Activated CD8-positive, alpha-beta memory T cell treated with anti-CD3 and anti-CD28 coated beads for 4 hours (primary cell): ENCODE measurements at places on chromosomes 3 and 15.

GRCh38 chr3:151553888-151554287 lies 93.0 kb upstream of the IGSF10 start:
- DNase-seq, result no peak

GRCh38 chr15:40047415-40048210 lies 8.6 kb upstream of the SRP14 start:
- no peak for DNase-seq

- DNase-seq, result no peak
Observed at GRCh38 chr15:46677491-46677890, 1039.8 kb upstream of the SEMA6D start.

- DNase-seq, result no peak
Observed at GRCh38 chr3:123305192-123305591, 103.4 kb downstream of the SEC22A start.

GRCh38 chr3:177596248-177596815 lies 399.1 kb upstream of the TBL1XR1 start:
- no peak for DNase-seq

- no peak for DNase-seq
Observed at GRCh38 chr3:148202386-148202785, 495.3 kb upstream of the AGTR1 start.

DNA sequence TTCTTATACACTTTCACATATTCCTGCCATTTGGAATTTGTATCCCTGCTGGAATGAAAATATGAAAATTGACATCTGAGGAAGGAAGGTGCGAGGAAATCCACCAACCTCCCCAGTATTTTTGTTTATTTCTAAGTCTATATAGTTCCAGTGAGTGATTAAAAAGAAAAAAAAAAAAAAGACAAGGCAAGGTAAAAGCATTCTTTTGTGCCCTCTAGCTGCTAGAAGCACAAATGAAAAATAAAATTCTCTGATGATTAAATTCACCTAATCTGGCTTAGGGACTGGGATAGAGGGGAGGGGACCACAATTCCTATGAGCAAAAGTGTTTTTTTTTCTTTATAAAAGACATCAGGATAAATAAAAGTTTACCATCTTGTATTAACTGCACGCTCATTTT lies 370.9 kb downstream of the NR2F2 start:
- no peak for DNase-seq

DNA sequence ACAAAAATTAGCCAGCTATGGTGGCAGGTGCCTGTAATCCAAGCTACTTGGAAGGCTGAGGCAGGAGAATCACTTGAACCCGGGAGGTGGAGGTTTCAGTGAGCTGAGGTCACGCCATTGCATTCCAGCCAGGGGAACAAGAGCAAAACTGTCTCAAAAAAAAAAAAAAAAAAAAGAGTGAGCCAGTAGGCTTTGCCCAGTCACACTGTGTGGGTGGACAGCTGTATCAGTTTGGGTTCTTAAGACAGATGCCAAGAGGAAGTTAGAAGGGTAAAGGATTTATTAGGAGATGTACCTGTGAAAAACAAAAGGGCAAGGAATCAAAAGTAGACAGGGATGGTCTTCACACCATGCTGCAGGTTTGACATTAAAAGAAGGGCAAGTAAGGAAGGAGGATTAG lies 86.1 kb upstream of the CGNL1 start:
- no peak for DNase-seq

GRCh38 chr3:23402728-23403492 lies 199.8 kb downstream of the UBE2E2 start:
- no peak for DNase-seq

DNA sequence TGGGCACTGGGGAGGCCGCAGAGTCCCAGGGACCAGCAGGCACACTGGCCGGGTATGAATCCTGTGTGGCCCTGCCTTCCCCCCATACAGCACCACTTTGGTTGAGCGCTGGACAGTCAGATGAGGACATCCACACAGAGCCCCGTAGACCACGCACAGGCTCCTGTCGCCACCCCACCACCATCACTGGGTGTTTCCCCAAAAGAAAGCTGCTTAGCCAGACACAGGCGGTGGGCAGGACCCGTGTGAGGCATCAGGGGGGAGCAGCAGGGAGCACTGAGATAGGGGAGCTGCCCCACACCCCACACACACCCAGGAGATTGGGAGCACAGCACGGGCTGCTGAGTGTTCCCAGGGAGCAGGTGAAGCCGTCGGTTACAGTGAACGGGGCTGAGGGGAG lies 42.4 kb upstream of the SLC41A3 start:
- no peak for DNase-seq

GRCh38 chr15:77409259-77410156 lies 10.4 kb downstream of the PEAK1 start:
- no peak for DNase-seq

DNA sequence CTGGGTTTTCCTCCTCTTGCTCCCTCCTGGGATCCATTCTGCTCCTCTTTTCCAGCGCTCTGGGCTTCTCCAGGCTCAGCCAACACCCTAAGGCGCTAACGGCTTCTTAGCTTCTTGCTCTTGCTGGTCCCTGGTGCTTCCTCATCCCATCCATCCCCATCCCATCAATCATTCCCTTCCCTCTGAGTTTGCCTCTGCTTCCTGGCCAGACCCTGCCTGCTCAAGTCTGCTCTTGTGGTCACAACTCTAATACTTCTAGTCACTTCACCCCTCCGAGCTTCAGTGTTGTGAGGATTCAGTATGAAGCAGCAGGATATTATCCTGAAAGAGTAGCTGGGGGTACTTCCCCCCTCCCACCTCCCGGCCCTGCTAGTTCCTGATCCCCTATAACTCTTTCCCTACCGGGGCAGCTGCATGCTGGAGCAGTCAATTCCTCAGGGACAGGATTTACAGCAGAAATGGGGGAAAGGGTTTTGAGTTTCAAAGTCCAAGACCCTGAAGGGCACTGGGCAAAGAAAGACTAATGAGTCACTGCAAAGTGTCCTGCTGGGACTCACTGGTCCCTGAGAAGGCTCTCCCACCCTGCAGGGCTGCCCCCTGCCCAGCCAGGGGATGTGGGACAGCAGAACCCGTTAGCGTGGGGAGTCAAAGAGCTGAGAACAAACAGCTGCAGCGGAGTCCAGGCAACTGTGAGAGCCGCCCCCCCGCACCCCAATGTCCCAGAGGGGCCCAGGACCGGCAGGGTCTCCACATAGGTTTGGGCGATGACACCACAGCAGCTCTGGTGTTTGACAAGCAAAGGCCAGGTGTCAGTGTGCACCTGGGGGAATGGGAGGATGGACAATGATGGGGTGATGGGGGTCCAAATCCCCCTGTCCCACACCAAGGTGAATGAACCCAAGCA lies 2.3 kb upstream of the SYNM start:
- no peak for DNase-seq

DNA sequence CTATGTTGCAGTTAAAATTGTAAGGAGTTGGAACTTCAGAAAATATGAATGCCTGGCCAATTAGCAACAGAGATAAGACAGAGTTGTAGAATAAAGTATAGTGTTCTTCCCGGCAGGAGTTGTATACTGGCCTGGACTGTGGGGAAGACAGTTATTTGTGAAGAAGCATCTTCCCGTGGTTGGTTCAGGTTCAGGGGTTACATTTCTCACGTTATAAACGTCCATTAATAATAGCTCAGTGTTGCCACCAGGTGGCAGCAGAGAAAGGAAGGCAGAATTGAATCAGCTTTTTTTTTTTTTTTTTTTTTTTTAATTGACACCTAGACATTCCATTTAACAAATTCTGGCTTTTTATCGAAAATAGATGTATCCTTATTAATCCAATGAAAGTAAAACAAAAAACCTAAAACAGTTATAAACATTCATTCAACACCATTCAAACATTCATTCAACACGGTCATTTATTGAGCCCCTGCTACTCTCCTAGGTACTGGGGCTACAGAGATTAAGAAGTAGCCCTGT lies 66.4 kb upstream of the NR2E3 start:
- no peak for DNase-seq

DNA sequence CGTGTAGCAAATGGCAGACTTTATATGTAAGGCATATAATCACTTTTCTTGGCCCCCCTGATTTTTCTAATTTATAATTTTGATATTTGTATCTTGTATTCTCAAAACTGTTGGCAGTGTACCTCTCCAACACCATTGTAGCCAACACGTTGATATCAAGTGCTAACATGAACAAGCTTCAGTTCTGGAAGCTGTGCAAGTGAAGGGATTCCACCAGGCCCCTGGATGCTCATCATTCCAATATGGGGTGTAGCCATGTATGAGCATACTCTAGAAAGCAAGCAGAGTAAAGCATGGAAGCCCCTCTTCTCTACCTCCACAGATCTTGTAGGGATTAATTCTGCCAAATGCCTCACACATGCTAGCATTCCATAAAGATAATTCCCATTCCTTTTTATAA lies 211.3 kb downstream of the MYRIP start:
- DNase-seq, result no peak

GRCh38 chr15:91635641-91636040 lies 217.9 kb upstream of the SLCO3A1 start:
- DNase-seq, result no peak

DNA sequence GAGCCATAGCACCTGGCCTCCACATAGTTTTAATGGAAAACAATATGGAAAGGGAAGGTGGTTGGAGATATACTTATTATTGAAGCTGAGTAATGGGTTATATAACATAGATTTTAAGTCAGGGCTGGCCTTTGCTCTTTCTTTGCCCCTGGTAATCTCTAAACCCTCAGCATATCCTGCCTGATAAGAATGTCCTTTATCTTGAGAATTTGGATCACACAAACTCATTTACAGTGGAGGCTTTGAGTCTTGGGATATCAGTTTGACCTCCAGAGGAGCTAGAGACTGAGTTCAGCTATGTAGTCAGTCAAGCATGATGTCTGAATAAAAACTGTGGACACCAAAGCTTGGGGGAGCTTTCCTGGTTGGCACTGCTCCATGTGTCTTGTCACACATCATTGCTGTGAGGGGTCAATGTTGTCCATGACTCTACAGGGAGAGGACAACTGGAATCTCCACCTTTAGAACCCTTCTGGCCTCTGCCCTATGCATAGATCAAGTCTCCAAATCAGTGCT lies 9.0 kb upstream of the C3orf33 start:
- no peak for DNase-seq

- DNase-seq, result no peak
Observed at GRCh38 chr3:175433026-175433674, 574.0 kb downstream of the NAALADL2 start.

GRCh38 chr3:173395073-173395411 lies 2.5 kb upstream of the NLGN1 start:
- no peak for DNase-seq

DNA sequence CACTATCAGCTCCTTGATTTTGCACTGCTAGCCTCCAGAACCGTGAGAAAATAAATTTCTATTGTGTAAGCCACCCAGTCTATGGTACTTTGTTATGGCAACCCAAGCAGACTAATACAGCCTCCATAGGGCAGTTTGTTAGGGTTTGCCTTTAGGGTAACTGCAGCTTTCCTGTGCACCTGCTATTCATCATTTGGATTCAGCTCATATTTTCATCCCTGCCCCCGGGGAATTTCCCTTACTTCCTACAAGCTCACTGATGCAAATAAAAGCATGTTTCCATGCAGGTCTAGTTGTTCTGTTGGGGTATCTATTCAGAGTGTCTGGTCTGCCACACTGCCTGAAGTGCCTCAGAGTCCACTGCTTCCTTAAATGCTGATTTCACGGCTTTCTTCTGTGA lies 48.6 kb upstream of the ATOSA start:
- no peak for DNase-seq

DNA sequence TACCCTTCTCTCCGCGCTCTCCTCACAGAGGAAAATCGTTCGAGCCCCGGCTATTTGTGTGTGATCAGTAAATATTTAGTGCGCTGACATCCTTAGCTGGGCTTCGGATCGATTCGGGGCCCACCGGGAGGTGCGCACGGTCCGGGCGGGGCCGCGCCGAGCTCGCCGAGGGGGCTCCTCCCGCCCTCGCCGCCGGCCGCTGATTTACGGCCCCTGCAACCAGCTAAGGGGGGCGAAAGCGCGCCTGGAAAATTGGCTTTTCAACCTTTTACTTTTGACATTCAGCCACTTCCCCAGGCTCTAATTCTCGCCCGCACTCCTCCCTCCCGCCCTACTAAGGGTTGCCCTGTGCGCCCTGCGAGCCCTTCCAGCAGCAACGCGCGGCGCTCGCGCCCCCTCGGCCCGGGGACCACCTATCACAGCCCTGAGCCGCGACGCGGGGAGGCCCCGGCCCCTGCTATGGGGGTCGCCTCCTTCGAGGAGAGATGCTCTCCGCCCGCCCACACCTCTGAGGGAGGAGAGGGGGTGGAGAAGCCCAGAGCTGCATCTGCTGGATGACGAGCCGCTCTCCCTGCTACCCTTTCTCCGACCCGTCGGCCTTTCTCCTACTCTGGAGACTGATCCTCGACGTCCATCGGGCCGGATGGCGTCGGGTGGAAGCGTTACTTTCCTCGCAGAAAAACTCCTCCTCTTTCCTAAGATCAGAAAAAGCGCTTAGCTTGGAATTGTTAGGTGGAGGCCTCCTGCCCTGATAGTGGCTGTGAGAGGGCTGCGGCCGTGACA lies 7.8 kb upstream of the NR2F2 start:
- no peak for DNase-seq

GRCh38 chr3:38655708-38656300 lies 6.3 kb upstream of the SCN5A start:
- DNase-seq, result no peak

DNA sequence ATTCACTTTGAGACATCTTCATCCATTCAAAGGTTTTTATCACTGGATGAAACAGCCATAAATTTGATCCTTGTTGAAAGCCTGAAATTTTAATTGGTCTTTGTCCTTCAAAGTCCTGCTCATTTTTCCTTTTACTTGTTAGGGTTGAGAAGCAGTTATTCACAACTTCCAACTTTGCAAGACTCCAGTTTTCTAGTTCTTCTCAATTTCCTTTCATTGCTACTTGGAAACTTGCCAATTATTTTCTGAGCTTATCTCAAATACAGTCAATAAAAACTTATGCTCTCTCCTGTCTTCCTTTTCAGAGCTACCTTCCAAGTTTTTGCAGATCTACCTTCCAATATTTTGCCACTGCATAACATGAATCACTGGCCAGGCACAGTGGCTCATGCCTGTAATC lies 23.7 kb upstream of the CD276 start:
- DNase-seq, result no peak

- no peak for DNase-seq
Observed at GRCh38 chr3:128430301-128430700, 36.4 kb downstream of the DNAJB8 start.

DNA sequence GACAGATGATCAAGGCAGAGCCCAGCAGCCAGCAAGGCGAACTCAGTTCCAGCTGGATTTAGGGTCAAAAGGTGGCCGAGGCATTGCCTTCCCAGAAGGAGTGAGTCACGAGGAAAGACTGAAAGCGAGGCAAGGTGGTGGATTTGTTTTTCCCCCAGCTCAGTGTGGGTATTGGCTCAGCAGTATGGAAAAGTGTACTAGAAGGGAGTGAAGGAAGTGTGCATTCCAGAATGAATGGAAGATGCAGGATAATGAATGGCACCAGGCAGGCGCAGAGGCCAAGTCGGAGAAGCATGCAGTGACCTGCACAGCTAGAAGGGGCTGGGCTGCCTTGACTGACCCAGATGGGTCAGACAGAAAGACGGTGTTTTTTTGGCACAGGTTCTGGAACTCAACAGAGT lies 46.3 kb downstream of the FOXP1 start:
- no peak for DNase-seq

DNA sequence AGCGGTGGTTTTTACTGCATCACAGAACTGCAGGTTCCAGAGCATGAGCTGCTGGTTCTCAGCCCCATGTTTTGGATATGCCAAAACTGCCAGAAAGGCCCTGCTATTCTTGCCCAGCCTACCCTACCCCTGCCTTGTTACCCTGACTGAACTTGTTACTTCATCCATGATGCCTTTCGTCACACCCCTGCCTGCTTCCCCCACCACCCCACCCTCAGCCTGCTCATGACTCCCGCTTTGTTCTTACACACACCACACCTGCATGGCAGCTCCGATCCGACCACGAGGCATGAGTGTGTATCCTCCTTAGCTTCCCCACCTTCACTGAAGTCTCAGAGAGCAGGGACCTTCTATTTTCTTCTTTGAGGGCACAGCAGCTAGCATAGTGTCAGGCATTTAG lies 5.1 kb upstream of the TM4SF1 start:
- DNase-seq, result no peak
